CD4-positive, alpha-beta T cell treated with Interleukin-6 at 100 ng/mL for 8 hours (primary cell): ENCODE measurements at places on chromosomes 3 and 15.

- no peak for DNase-seq
These were observed 227.7 kb downstream of the ROBO2 start for GRCh38 chr3:77267589-77267988.

GRCh38 chr15:42504631-42505030 is 9.2 kb downstream of the SNAP23 start:
- no peak for DNase-seq

DNA sequence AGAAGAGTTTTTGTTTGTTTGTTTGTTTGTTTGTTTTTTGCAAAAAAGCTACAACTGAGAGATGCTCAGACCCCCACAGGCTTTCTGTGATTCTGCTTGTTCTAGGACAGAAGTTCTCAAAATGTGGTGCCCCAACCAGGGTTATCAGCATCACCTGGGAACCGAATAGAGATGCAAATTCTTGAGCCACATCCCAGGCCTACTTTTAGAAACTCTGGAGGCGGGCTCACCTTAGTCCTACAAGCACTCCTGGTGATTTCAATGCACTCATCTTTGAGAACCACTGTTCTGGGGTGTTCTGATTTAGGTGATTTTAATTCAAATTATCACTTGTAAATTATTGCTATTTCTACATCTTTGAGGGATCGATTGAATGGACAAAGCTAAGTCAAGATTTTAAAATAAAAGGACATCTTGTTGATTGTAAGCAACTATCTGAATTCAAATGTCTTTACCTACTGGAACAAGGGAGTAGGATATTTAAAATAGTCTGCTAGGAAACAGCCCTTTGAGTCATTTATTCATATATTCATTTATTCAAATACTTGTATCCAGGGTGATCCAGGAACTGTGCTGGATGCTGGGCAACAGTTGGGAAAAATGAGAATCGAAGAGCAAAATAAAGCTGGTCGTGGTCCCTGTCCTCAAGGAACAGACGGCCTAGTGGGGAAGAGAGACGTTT is 44.7 kb upstream of the CADPS start:
- DNase-seq, result no peak

DNA sequence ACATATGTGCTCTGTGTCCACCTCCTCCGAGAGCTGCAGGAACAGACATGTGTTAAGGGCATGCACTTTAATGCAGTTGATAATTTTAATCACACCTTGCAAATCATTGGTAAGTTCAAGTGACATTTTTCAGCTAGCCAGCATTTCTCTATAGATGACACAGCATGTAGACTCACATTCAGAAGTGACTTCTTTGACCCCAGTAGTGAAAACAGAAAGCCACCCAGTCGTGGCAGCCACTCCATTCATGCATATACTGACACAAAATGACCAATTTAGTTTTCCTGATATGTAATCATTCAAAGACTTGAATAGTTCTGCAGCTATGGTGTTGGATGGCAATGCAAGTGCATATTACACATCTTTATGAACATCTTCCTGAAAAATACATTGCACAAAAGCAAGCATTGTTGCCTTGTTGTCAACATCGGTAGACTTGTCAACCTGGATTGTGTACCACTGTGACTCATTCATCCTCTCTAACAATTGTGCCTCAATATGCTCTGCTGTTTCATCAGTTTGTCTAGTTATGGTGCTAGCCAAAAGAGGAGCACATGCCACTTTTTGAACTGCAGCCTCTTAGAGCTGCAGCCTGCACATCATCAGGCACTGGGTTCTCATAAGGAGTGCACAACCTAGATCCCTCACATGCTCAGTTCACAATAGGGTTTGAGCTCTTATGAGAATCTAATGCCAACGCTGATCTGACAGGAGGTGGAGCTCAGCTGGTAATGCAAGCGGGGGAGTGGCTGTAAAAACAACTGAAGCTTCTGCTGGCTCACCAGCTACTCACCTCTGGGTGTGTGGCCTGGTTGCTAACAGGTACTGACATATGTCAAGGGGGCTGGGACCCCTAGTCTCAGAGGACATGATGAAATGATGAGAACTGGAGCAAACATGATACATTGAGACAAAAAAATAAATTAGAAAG is 622.0 kb downstream of the PYDC2 start:
- DNase-seq, result no peak

DNA sequence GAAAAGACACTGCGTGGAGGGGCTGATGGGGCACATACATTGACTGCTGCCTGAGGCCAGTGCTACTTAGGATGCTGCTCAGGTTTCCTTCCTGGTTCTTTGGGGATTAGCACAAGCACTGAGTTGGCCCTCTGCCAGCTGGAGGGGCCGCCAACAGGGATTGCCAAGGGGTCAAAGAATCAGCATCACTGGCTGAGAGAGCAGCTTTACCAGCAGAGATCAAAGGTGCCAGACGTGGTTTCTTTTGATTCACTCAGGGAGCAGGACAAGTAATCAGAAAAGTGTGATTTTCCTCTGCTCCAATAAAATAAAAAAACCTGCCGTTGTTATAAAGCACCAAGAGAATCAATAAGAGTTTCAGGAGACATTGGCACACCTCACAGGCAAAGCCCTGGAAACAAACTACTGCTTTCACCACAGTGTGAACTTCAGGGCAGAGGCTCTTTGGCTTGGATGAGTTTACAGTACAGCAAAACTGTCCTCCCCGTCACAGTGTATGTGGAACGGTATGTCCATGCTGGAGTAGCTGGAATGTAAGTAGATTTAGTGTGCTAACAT is 45.8 kb upstream of the FSIP1 start:
- no peak for DNase-seq
